ENCODE measurements at places on chromosomes 1 and 21.

DNA sequence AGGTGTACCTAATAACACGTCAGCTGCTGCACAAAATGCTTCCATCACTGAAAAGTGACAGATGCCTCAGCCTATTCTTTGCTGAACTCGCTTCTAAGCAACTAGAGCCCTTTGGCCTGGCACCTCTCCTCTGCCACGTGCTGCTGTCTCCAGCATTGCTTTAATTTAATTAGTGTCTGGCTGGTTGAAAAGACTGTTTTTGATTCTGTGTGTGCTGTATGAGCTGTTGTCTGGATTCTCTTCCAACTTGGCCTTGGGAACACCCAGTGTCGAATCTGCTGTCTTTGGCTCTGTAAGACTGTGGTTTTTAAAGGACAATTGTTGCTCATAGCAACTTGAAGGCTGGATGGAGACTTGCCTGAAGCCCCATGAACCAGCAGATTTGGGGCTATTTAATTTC, 109.5 kb downstream of the PSMG1 start:
- no peak for DNase-seq

DNA sequence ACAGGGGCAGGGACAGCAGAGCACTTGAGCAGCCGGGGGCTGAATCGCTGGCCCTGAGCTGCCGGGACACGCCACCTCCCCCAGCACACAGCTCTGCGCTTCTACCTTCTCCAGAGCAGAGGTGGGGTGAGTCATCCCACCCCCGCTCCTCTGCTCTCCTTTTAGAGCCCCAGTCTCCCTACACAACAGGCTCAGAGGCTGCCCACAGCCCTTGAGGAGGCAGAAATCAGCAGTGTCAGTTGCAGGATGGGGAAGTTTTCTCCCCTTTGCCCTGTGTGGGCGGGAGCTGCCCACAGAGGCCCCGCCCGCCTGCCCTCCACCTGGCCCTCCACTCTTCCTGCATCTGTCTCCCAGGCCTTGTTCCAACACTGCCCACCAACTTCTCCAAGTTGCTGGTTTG, 94.6 kb downstream of the STUM start:
- DNase-seq: peak; percentile 82

- no peak for DNase-seq
These were observed 45.5 kb downstream of the GIPC2 start for GRCh38 chr1:78091215-78091813.

DNA sequence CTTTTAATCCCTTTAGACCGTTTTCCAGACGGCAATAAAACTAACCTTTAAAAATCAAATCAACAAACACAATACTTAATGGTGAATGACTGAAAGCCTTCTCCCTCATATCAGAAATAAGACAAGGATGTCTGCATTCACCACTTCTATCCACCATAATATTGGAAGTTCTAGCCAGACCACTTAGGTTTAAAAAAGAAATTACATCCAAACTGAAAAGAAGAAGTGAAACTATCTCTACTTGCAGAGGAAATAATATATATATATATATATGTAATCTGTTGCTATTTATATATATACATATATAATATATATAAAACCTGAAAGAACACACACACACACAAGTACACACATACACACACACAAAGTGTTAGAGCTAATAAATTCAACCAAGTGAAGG, 100.4 kb downstream of the BRINP3 start:
- no peak for DNase-seq

- DNase-seq: no peak
These were observed 4.0 kb downstream of the FAAP20 start for GRCh38 chr1:2190491-2190976.

DNA sequence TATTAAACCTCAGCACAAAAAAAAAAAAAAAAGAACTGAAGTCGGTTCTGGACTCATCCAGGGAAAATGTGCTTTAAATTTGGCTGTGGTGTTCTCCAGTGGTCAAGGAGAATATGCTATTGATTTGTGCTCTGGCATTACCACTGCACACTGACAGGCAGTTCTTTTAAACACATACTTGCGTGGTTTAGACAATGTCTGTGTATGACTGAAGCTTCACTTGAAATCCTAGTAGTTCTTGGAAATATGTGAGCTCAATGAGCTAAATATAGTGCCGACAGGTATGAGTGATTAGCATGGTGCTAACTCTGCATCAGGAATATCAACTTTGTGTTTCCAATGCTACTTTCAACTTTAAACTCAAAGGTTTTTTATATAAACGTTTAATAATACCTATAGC, 415.6 kb downstream of the SMYD3 start:
- DNase-seq: peak; percentile 45

- peak; percentile 79 for DNase-seq
These were observed 13.7 kb downstream of the GLIS1 start for GRCh38 chr1:53725238-53725689.

DNA sequence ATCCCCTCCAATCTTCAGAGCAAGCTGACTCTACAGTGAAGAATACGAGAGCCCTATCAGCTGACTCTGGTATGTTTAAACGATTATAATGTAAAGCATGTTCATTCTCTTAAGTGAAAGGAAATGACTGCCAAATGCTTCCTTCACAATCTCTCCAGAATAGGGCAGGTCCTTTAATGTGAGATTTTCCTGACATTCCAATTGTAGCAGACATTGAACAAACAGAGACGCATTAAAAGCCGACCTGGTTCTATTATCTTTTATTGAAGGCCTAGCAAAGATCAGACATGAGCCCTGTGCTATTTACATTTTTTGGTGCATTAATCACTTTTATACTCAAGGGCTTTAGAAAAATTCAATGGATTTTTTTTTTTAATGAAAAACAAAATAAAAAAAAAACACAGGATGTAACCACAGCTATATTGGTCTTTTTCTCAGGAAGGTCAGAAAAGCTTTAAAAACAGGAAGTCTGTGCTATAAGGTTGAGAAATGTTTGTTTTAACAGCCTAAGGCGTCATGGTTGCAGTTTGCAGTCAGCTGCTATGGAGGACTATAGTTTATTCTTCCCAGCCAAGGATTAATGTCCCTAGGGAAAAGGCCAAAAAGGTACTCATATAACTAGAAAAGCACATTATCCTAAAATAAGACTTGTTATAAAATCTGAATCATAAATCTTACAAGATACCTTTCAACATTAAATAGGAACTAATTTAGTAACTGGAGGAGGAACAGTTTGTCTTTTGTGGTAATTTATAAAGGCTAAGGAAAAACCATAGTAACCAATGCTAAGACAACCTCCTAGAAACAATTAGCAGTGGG, 104.8 kb downstream of the RERE start:
- peak; percentile 89 for DNase-seq

DNA sequence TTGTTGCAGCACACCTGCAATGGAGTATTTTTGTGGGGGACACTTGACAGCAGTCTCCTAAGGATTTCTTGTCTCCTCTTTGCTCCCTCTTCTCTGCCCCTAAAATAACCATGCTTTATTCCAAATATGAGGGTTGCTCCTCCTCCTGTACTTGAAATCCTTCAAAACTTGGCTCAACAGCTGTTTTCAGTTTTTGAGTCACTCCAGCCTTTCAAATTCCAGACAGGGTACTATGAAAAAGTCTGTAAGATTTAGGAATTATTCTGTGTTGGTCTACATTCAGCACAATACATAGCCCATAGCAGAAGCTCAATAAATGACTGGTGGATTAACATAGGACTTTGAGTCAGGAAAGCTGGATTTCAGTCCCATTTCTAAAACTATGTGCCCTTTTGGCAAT, 5.5 kb downstream of the AP4B1 start:
- no peak for DNase-seq

DNA sequence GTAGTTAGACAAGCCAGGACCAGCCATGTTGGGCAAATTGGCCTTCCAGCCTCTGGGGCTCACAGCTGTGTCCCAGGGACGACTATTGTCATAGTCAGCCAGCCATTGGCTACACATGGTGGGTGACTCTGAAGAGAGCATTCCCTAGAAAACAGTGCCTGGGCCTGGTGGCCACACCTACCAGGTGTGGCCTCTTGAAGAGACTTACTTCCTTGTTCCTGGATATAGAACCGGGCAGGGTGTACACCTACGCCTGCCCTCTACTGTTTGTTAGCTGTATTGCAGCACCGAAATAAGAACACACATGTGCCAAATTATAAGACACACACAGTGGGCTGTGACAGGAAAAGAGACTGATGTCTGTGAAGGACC, 134.6 kb upstream of the ARHGEF16 start:
- DNase-seq: peak; percentile 25

- no peak for DNase-seq
These were observed 549.2 kb downstream of the PTPRU start for GRCh38 chr1:29785554-29785953.

- DNase-seq: peak; percentile 12
These were observed 191.3 kb upstream of the HP1BP3 start for GRCh38 chr1:20978413-20978812.

DNA sequence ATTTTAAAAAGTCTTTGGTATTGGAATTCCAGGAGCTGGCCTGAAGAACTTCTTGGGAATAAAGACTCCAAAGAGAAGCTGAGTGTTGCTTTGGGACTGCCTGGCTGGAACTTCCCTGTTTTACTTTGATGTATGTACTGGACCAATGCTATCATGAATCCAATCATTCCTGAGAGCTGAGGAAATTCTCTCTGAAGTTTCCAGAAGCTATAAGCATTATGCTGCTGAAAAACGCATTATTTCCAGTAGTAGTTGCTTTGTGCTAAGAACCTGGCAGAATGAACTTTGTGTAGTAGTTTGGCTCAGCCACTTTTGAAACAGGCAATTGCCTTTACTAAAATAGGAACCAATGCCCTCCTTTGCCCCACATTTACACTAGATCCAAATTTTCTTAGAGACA, 260.7 kb downstream of the HLX start:
- no peak for DNase-seq

DNA sequence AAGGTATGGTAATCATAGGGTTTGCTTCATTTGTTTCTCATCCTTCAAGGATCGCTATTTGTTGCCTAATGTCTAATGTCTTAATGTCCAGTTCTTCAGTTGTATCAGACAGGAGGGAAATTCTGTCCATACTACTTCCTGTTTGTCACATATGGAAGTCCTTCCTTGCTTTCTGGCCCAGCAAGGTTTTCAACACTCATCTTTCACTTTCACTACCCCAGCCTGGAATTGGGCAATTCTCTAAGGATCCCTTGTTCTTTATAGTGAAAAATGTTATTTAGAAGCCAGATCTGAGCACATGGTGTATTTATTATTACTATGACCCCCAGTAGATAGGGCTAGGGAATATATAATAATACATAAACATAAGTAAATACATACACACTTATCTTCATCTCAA, 50.6 kb upstream of the SLC35A3 start:
- no peak for DNase-seq

- DNase-seq: peak; percentile 38
These were observed 112.2 kb downstream of the NR5A2 start for GRCh38 chr1:200139661-200140250.

GRCh38 chr1:203041351-203041932, 15.2 kb downstream of the PPFIA4 start:
- DNase-seq: no peak

- DNase-seq: no peak
These were observed 27.9 kb downstream of the MRPL37 start for GRCh38 chr1:54227891-54228310.

- peak; percentile 70 for DNase-seq
These were observed 8.7 kb downstream of the SZRD1 start for GRCh38 chr1:16375521-16376340.

- no peak for DNase-seq
These were observed 48.6 kb upstream of the KCNE1 start for GRCh38 chr21:34560609-34561008.

DNA sequence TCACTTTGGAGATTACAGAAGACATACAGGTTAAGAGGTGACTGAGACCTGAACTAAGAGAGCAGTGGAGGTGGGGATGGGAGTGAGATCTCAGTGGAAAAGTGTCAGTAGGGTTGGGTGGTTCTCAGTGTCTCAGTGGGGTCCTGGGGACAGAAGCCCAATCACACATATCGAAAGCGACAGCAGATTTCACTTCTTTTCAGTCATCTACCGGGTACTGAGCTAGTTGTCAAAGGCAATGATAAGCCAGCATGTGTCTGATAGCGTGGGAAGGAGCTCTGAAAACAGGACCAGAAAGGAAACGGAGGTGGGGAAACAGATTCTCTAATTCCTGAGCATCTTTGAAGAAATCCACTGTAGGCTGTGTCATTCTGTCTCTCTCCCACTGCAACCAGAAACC, 59.5 kb downstream of the RHOU start:
- no peak for DNase-seq

DNA sequence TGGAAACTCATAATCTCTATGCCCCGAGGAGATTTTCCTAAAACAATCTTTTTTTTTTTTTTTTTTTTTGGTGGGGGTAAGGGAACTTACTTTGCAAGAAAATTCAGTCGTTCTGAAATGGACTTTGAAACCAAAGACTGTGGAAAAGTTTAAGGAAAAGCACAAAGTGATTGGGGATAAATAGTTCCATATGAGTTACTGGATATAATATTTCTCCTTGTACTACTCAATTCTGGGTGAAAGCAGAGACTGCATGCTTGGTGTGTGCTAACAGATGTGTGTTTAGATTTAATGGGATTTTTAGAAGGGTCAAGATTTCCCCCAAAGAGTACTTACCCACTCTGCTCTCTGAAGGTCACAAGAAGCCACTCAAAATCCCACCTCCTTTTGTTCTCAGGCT, 204.9 kb upstream of the USP24 start:
- DNase-seq: no peak

- no peak for DNase-seq
These were observed 65.8 kb downstream of the LMO4 start for GRCh38 chr1:87394513-87394912.

GRCh38 chr1:161162806-161163205, 3.4 kb upstream of the PPOX start:
- DNase-seq: no peak

- DNase-seq: no peak
These were observed 76.4 kb upstream of the DSCAM start for GRCh38 chr21:40923407-40923806.

- no peak for DNase-seq
These were observed 7.8 kb downstream of the GLIS1 start for GRCh38 chr1:53731043-53731600.

GRCh38 chr21:42570362-42570761, 56.7 kb downstream of the SLC37A1 start:
- DNase-seq: no peak

DNA sequence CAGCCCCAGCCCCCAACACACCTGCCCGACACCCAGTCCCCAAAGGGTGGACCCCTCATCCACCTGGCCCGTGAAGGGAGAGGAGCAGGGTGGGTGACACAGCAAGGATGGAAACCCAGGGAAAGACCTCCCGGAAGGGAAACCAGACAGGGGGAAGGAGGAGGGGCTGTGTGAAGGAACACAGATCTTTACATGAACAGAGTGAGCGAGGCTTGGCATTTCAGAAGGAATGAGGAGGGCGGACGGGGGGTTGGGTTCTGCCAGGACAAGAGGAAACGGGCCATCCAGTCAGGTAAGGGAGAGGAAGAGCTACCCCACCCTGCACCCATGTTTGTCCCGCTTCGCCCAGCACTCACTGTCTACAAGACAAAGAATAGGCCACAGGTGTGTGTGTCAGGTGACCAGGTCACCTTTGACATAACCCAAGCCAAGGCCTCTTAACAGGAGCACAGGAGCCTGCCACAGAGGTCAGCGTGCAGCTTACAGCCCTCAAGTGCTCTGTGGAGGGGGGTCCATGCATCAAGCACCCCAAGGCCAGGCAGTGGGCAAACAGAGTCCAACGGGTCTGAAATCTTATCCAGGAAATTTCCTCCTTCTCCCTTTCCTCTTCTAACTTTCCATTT, 18.0 kb upstream of the PRDM15 start:
- no peak for DNase-seq

Data from astrocyte (in vitro differentiated cells and primary cell).